ENCODE measurements at places on chromosomes 5 and 9.

DNA sequence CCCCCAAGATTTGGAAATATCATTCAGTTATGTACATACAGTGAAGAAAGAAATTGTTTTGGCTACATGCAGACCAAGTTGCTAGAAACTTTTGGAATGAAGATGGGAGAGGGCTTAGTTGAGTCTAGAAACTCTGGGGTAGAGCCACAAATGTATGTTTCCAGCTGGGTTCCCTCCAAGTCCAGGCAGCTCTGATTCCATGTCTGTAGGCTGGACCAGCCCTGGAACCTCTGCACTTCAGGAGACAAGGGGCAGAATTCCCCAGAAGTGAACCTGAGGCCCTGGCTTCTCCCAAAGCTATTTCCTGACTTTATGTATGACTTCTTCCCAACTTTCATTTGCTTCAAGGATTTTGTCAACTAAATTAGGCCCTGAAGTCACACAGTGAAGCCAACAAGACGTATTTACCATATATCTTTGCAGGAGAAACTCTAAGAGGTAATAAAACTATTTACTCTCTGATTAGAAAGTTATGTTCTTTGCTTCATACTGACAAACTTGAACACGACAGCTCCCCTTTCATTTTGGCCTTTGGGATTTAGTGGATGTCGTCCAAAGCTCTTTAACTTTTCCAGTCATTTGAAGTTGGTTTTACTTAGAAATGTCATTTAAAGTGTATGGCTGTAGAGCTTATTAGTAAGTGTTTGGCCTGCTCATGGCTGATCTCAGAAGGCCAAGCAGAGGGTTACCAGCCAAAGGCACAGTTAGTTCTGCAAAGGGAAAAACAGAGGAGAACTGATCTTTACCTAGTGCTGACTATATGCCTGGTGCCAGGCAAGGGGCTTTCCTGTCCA is 152.0 kb upstream of the SLC28A3 start:
- no peak for DNase-seq

- no peak for DNase-seq
Observed at GRCh38 chr5:157548513-157549282, 26.9 kb downstream of the ADAM19 start.

GRCh38 chr5:63085561-63085960 is 506.9 kb downstream of the LRRC70 start:
- DNase-seq: no peak

GRCh38 chr5:107302441-107302840 is 368.3 kb downstream of the EFNA5 start:
- DNase-seq: no peak

- DNase-seq: no peak
Observed at GRCh38 chr9:118782790-118783463, 586.3 kb downstream of the BRINP1 start.

- no peak for DNase-seq
Observed at GRCh38 chr9:83036043-83036442, 26.9 kb downstream of the RASEF start.

DNA sequence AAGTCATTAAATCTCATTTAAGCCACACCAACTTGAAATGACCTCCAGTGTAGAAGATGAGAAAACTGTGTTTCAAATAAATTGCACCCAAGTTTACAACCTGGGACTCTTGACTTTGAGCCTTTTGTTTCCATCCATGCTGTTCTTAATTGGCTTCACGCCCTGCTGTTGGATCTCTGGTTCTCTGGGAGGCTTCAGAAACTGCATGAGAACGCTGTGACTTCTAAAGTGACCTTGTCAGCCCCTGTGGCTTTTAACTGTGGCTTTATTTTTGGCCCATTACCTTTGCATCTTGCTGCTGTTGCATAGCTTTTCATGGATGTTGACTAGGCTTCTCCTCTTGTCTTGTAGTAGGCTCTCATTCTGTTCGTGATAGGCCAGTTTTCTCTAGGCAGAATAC is 29.3 kb downstream of the TNFAIP8 start:
- no peak for DNase-seq

DNA sequence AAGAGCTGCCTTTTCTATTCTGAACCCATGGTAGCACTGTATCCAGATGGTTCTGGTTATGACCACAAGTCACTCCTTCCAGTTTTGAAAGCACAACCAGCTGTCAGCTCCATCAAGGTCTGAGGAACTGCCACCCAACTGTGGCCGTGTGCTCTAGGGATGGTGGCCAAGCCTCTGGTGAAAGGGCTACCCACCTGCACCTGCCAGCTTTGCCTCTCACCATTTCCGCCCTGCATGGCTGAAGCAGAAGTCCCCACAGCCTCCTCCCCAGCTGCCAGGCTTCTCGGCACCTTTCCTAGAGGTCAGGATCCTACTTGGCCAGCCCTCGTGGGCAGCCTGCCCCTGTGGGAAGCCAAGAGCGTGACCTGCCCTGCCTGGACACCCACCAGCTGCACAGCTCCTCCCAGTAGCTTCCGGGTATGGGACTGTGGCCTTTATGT is 16.8 kb downstream of the SEMA5A start:
- no peak for DNase-seq

DNA sequence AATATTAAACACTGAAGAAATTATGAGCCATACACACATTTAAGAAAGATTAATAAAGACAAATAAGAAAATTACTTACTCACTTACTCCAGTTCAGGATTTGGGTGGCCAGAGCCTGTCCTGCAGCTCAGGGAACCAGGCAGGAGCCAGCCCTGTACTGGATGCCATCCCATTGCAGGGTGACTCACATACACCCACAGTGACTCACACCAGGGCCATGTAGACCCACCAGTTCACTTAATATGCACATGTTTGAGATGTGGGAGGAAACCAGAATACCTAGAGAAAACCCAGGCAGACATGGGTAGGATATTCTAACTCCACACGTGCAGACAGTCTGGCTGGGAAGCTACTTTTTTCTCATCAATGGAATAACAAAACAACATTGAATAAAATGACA is 49.6 kb upstream of the ADRB2 start:
- no peak for DNase-seq

DNA sequence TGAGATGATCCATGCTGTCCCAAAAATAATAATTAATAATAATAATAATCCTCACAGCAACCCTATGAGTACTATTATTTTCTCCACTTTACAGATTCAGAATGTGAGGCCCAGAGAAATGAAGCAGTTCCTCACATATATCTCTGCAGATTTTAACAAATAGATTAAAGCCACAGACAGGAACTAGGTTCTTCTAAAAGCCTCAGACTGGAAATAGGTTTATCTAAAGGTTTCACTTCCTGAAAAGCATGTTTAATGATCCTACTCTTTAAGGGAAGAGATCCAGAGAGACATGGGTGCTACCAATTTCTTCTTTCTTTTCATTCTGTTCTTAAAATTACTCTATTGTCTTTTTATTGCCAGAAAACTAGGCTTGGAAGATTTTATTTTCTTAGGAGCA is 1079.4 kb upstream of the COX7C start:
- no peak for DNase-seq

DNA sequence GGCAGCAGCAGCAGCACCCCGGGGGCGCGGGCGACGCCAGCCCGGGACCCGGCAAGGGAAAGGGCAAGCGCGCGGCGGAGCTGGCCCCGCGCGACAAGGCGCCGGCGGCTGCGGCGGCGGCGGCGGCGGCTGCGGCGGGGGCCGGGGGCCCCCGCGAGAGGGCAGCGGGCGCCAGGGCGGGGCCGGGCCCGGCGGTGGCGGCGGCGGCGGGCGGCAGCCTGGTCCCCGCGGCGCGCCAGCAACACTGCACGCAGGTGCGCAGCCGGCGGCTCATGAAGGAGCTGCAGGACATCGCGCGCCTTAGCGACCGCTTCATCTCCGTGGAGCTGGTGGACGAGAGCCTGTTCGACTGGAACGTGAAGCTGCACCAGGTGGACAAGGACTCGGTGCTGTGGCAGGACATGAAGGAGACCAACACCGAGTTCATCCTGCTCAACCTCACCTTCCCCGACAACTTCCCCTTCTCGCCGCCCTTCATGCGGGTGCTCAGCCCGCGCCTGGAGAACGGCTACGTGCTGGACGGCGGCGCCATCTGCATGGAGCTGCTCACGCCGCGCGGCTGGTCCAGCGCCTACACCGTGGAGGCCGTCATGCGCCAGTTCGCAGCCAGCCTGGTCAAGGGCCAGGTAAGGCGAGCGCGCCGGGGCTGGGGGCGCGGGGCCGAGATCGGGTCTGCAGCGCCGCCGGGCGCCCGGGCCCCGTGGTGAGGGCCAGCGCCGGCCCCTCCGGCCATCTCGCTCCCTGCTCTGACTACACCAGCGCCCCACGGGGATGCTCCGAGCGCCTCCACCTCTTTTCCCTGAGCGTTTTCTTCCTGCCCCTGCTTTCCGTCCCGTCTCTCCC is at the start of gene UBE2QL1:
Gene UBE2QL1, plus strand, starts transcription at position 238 of the 843 bp plus-strand sequence. Its CDS starts 35 bp downstream, at position 273.
- no peak for DNase-seq

DNA sequence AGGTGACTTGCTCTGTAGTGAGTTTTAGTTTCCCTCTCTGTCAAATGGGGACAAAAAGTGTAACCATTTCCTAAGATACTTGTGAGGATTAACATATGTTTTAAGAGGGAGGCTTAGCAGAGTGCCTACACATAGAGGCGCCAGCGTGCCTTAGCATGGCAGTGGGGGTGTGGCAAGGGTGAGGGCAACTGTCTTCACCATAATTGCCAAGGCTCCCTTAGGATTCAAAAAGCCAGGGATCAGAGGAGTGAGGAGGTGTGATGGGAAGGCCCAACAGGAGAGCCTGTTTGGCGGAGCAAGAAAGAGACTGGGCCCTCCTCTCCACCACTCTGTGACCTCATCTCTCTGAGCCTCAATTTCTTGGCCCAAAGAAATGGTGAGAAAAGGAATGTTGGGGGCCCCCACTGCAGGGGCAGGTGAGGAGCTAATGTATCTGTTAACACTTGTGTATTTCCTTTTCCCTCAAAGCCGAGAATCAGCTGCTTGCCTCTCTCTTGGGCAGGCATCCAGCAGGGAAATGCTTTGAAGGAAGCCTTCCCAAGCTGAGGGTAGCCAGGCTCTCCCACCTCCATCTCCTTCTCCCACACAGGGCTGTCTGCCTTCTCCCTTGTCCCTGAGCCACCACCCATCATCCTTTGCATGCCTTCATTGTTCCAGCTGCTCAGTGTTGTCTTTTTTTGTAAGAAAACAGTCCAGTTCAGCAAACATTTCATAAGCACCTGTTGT is 76.0 kb downstream of the DAB2IP start:
- DNase-seq: no peak

DNA sequence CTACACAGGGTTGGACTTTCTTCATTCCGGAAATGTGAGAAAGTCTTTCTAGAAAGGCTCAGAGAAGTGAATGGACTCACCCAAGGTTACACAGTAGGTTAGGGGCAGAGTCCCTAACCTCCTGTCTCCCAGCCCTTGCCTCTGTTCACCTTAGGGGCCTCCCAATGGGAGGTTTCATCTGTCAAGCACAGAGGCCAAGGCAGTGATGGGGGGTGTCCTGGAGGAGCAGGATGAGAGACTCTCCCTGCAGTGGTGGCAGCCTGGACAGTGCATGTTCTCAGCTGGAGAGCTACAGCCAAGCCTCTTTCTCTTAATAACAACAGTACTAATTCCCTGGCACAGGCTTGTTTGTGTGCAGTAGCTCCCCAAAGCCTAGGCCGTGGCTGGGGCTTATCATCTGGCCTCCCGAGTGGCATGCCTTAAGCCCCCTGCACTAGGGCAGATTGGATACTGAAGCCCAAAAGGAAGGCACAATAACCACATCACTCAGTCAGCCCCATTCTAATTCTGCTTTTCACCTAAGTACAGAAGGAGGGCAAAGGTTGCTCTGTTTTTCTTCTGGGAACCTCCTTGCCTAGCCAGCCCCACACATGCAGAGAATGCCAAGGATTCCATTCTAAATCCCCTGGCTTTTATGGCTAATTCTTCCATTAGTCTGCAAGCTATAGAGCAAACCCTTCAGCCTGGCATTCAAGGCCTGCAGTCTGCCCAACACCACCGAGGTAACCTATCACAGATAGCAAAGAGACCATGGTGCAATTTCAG is 50.2 kb upstream of the XPA start:
- no peak for DNase-seq

DNA sequence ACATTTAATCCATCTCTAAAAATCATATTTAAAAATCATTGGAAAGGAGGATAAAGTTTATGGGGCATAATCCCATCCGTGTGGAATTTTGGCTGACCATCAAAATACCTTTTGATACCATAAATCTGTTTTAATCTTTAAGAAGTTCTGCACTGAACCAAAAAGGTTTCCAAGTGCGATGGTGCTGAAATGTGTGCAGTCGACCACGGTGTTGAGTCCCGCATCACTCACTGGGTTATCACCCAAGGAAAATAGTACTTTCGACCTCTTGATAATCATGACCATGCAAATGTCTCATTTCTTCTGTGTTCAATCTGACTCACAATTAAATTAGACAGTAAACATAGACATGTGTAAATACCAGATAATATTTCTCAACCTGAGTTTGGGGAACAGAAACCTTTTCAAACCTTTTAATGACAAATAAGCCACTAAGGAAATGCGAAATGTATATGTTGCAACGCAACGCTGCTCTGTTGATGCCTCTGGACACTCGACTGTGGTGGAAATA is 62.0 kb upstream of the CDH6 start:
- DNase-seq: no peak

GRCh38 chr9:84303061-84303460 is 37.5 kb downstream of the SLC28A3 start:
- DNase-seq: no peak

DNA sequence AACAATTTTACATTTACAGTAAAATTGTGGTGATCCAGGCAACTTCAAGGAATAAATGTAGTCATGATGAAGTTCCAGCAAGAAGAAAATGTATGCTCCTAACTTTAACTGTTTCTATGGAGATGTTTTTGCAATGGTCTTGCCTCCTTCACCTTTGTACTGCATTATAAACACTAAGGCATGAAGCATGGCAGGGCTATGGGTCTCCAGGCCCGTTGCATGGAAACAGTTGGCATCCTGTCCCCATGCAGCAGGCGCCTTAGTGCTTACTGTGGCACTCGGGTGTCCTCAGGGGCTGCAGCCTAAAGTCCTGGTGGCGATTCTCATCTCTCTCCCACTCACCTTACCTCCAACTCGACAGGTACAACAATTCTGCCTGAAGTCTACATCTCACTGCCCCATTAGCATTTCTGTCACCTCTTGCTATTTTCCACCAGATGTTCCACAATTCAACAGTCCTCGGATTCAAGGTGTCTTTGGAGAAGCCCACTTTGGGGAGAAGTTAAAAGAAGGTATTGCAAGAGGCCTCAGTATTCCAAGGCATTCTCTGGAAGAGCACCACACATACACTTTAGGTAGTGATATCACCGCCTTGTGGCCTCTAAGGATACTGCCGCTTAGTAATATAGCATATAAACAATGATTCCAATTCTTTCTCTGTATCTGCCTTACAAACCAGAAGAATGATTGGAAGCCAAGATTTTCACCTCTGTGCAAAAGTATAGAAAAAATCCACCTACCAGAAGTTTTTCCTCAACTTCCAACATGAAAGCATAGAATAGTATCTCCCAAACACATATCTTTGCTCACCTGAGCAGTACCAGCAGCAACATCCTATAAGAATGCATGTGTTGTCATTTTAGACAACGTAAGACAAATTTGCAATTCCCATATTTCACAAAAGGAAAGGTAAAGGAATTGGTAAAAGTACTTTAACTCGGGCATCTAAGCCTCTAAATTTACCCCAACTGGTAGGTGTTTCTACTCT is 5.1 kb downstream of the LIFR start:
- no peak for DNase-seq

Measured in GF-D8 (cell line).